HTR-8/SVneo (cell line): ENCODE measurements at places on chromosomes 2 and 18.

GRCh38 chr2:1601471-1602277 lies 142.6 kb downstream of the PXDN start:
- DNase-seq: no peak

GRCh38 chr2:131404753-131405152 lies 40.8 kb upstream of the RAB6D start:
- no peak for DNase-seq

GRCh38 chr18:8610459-8610851 lies 1.2 kb downstream of the RAB12 start:
- no peak for DNase-seq

DNA sequence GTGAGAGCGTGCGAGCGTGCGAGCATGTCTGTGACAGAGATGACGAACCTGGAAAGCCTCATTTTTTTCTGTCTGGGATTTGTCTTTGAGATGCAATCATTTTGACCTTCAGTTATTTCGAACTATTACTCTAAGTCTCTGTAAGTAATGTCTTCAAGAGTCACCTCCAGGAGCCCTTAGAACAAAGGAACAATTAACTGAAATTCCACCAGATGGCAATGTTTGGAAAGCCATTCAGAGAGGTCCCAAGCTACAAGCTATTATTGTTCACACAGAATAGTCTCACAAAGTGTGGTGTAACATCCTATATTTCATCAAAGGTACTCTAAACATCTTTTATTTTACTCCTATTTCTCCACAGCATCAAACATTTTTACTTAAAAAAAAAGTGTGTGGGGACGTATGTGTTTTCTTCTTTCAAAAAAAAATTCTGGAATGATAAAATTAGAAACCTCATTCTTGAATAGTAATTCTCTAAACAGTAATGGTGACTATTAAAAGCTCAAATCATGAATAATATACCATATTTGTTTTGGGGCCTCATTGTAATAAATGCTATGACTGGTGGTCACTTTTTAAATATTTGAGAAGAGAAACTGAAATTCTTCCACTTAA lies 35.1 kb upstream of the MAPRE2 start:
- peak; percentile 27 for DNase-seq

GRCh38 chr2:42843611-42844010 lies 51.2 kb upstream of the HAAO start:
- no peak for DNase-seq

GRCh38 chr2:96763511-96764252 lies 3.0 kb downstream of the CNNM4 start:
- peak; percentile 85 for DNase-seq

- peak; percentile 63 for DNase-seq
These were observed 46.2 kb upstream of the SMAD7 start for GRCh38 chr18:48996901-48997463.

DNA sequence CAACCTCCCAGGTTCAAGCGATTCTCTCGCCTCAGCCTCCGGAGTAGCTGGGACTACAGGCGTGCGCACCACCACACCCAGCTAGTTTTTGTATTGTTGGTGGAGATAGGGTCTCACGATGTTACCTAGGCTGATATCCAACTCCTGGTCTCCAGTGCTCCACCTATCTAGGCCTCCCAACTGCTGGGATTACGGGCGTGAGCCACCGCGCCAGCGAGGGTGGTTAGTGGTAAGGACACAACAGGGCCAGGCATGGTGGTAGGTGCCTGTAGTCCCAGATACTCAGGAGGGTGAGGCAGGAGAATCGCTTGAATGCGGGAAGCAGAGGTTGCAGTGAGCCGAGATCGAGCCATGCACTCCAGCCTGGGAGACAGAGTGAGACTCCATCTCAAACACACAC lies 26.6 kb upstream of the DUSP2 start:
- DNase-seq: no peak

- no peak for DNase-seq
These were observed 130.3 kb upstream of the CTAGE1 start for GRCh38 chr18:22547807-22548561.
